ENCODE measurements at places on chromosomes 2 and 18.
A peak's percentile ranks its signal among the peaks of the same experiment; 100 is the strongest.

GRCh38 chr2:44244135-44244871, 31.0 kb upstream of the SLC3A1 start:
- no peak for DNase-seq

DNA sequence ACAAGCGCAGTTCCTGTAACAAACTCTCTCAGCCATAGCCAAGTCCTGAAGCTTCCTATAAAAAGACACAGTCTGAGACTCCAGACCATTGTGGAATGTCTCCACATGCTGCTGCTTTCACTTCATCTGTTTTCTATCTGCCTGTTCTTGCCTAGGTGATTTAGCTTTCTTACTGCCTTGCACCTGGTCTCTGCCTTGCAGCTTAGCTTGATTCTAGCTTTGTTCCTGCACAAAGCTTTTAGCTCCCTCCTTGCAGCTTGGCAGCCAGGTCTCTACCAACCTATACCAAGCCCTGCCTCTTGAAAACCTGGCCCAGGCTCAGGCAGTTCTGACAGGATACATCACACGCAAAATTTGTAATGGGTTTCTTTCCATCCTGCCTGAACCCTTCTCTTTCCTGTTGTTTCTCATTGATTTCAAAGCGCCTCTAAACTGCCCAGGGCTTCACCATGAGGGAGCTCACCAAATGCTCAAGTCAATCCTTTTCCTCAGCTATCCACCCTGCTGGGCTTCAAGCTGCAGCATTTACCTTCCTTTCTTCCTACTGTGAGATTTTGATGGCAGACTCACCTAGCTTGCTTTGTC, 941.3 kb upstream of the NXPH2 start:
- DNase-seq = no peak

DNA sequence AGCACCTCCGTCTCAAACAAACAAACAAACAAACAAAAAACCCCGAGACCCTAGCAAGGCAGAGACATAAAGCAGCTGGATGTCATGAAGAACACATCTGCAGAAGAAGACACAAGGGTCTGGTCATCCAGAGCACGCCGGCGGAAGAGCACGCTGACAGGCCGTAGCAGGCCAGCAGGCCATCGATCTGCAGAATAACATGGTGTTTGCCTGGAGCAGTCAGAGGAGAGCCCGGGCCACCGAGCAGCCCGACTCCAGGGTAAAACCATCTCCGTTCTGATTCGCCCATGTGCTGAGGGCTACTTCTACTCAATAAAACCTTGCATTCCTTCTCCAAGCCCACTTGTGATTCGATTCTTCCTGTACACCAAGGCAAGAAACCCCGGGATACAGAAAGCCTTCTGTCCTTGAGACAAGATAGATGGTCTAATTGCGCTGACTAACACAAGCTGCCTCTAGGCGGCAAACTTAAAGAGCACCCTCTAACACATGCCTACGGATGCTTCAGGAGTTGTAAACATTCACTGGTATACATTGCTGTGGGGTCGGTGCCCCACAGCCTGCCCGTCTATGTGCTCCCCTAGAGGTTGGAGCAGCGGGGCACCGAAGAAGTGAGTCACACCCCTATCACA, 549.8 kb upstream of the NRXN1 start:
- no peak for DNase-seq

DNA sequence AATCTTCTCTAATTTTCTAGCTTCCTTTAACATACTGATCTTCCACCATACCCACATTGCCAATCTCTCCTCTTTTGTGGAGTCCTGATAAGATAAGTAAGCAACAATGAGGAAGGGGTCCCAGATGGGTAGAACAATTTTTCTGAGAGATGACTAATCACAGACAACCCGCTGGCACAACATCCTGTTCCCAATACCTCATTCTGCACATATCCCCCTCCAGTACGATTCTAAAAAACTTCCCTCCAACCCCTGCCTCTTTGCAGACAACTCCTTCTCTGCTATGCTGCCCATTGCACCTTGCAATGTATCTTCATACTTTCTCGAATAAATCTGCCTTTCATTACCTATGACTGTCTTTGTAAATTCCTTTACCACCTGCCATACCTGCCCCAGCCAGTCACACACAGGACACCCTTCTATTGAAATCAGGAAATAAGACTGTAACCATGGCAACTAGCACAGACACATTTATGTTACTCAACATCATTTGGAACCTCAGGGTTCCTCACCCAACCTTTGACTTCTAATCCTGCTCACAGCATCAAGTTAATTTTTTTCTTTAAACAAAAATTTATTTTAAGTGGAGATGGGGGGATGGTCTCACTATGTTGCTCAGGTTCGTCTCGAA, 7.4 kb upstream of the EXOC6B start:
- no peak for DNase-seq

GRCh38 chr2:58649756-58650155, 408.6 kb upstream of the FANCL start:
- no peak for DNase-seq

DNA sequence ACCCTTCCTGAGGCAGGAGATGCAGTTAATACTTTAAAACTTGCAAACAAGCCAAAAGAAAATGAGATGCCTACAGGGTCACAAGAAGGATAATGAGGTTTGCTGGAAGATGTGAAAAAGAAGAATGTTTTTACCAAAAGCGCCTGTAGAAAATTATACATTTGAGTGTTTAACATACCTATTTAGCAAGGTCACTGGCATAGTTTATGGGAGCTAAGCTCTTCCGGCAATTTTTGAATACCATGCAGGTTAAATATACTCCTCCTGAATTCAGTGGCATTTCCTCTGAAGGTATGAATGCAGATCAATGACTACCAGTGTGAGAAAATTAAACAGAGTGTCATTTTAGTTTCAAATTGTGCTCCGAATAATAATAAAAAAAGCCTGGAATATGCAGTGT, 21.2 kb upstream of the MAP3K20 start:
- DNase-seq = no peak

GRCh38 chr2:84383271-84383670, 75.8 kb downstream of the SUCLG1 start:
- no peak for DNase-seq

- no peak for DNase-seq
These were observed 52.9 kb downstream of the REL start for GRCh38 chr2:60934165-60934722.

DNA sequence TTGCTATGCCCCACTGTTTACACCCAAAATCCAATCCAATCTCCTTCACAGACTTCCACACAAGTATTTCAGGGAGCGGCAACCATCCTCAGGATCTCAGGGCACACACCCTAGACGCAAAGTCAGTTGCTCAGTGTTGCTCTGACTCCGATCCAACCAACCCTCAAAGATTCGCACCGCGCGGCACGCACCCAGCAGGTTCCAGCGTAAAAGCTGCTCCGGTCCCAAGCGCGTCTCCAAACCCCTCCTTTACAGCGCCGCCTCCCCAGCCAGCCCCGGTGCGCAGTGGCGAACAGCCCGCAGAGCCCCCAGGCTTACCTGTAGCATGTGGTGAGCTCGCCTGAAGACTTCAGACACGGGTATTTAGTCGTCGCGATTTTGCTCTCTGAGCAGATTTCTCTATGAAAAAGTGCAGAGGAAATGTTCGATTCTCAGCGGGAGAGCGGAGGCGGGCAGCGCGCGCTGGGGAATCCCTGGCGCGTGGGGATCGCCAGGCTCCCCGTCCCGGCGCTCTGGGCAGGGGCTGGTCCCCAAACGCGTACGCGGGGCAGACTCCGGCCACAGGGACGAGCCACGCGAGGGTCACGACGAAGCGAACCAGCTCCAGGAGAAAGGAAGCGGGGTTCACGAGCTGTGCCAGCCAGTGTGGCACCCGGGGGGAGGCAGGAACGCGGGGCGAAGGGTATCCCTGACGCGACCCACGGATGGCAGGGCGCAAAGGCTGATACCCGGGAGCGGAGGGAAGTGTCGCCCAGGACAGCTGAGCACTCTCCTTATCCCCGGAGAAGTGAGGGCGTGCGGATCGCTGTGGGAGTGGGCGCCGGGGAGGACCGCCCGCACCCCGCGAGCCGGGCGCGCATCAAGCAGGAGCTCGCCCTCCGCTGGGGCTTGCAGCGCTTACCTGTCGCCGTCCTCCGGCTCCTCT, 650 bp downstream of the CCBE1 start:
- DNase-seq = no peak

DNA sequence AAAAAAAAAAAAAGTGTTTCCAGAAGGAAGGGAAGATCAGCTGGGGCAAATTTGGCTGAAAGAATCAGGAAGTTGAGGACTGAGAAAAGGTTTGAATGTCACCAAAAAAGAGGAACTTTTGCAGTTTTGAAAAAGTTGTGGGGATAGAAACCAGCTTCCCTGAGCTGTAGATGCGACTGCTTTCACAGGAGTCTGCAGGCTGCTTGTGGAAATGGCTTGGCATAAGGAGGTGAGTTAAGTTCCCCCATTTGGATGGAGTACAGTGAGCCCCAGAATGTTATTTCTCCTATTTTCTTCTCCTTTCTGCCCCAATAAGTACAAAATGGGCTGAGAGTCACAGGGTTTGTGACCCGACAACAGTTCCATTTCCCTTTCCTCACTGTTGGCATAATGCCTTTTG, 16.5 kb upstream of the ME2 start:
- DNase-seq = no peak

DNA sequence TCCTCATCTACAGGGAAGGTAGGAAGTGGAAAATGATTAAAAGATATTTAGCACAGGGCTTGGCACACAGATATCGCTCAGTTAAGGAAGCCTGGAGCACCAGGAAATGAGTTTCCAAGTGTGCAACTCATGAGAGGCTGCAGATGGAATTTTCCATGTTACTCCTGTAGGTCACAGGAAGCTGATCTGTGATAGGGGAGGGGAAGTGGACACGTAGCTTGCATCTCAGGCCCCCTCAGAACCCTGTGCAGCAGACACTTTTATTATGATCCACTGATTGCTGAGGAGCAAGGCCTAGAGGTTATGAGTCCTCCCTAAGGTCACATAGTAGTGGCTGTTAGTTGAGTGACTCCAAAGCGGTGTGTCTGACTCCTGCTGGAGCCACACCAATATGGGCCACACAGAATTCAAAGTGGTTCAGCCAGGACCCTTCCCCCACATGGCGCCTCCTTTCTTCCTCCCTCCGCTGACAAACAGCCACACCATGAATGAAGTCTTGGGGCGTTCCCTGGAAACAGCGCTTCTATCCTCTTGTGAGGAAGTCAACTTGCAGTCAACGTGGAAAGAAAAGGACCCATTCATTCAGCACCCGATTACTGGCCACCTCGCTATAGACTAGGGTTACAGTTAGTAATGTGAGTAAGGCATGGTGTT, 21.5 kb downstream of the DYSF start:
- no peak for DNase-seq

DNA sequence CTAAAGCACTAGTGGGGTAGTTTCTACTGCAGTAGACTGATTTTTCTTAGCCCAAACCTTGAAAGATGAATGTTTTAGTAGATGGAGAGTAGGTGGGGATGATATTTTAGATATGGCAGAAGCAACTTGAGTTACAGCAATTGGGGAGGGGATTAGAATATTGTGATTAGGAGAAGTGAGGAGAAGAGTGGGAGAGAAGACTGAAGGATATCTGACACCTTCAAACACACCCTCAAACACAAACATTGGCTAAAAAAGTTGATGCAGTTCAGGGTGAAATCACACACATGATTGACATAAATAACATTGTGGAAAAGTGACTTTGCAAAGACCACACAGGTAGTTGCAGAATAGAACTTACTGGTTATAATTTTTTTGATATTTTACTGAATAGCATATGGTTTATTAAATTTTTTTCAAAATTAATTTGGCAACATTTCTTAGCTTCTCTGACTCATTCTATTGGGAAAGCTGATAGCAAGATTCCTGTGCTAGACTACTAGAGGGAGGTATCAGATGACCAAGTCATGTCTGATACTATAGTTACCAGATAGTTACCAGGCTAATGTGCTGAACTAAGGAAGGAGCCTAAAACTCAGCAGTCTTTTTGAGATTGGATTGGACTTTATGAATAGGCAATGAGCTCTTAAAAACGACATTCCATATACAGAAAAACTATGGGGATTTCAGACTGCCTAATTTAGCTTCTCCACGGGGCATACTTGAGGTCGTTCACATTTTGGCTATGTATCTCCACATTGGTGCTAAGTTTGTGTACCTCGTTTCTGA, 73.0 kb downstream of the ACTR3 start:
- no peak for DNase-seq

- peak; percentile 92 for DNase-seq
These were observed 664 bp upstream of the IMPA2 start for GRCh38 chr18:11980494-11981191.

DNA sequence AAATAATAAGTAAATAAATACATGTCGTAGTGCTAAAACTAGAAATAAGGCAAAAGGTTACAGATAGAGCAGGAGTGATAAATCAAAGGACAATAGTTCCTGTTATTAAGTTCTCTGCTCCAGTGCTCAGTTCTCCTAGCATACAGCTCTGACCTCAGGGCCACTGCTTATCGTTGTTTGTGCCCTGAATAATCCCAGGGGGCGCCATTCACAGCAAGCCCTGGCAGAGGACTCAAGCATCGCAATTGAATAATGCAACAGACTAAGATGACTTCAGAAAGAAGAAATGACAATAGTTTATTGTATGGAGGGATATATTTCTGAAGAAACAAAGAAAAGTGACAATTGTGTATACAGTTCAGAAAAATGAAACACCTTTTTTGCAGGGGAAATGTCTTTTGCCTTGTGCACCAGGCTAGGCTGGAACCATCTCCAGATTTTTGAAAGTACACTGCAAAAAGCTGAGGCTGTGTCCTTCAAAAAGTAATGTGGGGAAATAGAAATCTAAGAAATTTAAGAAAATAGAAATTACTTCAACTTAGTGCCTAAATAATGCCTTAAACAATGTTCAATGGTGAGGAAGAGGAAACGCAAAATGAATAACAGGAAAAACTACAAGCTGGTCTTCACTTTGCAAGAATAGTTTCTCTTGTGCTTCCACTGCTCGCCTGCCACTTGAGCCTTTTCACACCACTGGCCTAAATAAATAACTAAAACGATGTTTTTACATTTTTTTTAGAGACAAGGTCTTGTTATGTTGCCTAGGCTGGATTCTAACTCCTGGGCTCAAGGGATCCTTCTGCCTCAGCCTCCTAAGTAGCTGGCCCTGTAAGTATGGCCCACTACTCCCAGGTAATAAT, 19.0 kb upstream of the CCNYL1 start:
- no peak for DNase-seq

GRCh38 chr2:14072338-14072737, 560.2 kb upstream of the LRATD1 start:
- DNase-seq = no peak

GRCh38 chr2:236976266-236977062, 109.2 kb upstream of the COPS8 start:
- DNase-seq = no peak

Data from BJ (cell line).